ENCODE measurements at places on chromosomes 16 and 17.

DNA sequence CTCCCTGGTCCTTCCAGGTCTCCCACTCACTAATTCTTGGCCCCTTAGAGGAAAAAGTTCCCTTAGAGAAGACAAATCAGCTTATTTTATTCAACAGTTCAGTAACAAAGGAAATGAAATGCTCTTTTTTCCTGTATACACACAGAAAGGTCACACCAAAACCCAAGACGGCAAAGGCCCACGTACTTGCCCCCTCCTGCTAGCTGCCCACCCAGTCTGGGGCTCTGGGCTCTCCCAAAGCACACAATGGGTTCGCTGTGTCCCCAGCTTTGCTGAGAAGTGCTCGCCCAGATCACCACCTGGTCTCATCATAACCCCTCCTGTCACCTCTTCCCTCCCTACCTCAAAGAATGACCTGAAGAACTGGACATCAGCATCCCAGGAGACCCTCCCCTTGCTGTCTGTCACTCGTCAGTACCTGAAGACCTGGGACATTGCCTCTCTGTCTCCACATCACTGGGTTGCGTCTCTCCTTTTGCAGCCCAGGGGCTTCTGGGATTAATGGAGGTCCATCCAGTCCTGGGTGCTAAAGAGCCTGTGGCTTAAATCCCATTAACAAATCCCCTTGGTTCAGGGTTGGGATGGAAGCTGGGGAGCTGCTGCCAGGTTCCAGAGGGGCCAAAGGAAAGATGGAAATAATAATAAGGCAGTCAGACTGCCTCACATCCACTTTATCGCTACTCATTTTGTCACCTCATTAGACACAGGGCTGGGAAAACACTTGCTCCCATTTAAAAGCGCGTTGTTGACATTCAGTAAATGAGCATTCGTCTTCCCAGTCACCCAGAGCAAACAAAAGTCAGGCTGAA is 3.3 kb downstream of the SLC6A4 start:
- DNase-seq = no peak

DNA sequence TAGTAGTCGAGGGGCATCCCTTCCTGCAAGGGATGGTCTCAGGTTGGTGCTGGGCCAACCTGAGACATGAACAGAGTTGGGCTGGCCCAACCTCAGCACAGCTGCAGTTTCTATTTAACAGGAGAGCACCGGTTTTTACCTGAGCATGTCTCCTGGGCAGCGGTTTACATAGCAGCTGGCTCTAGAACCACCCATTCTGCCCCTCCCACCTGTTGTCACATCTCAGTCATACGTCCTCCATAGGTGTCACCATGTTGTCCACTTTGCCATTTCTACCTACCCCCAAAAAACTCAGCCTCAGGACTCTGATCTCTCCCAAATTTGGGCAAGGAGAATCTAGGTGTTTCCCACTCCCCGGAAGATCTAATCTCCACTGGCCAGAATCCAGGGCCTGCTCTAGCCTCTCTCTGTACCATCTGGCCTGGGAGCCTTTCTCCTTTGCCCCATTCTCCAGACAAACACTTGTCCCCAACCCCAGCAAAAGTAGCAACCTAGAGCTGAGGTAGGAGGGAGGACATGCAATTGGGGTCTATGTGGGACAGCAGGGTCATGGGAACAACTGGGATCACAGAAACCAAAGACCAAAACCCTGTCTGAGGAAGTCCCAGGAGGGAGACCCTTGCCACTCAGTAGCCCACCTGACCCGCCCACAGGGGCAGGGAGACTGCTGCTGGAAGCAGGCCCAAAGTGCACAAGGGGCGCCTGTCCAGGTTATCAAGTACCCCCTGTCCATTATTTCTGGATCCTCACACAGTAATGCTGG is 19.1 kb downstream of the ETV4 start:
- DNase-seq = no peak

- DNase-seq = no peak
Measured at GRCh38 chr16:84765616-84766580, 53.9 kb upstream of the CRISPLD2 start.

GRCh38 chr16:87350681-87351319 is 32.8 kb downstream of the FBXO31 start:
- no peak for DNase-seq

DNA sequence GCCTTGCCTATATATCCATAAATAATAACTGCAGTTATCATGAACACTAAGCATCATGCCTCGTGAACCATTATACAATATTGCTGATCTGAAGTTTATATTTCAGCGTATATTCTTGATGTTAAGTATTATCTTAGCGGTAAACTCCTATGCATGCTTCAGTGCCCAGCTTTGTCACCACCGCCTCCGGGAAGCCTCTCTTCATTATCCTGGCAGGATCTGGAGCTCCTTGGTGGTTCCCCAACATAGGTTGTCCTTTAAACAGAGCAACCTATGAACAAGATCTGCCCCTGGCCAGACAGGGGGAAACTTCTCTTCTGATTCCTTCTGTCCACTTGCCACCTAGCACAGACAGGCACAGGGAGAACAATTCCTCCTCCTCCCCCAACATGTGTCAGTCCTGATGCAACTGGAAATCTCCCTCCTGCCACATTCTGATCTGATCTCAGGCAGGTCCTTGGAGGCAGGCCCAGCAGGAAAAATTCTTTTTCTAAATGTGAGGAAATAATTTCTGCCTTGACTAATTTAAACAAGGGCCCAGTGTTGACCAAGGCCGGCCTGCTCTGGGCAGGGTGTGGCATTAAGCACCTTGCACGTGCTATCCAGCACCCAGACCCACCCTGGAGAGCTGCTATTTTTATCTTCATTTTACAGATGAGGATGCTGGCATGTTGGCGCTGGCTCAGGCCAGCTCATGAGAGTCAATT is 22.4 kb downstream of the SPNS2 start:
- DNase-seq = no peak

- DNase-seq = no peak
Measured at GRCh38 chr16:59645194-59645593, 911.1 kb upstream of the GOT2 start.

- no peak for DNase-seq
Measured at GRCh38 chr16:80985611-80986010, 21.1 kb downstream of the CMC2 start.

DNA sequence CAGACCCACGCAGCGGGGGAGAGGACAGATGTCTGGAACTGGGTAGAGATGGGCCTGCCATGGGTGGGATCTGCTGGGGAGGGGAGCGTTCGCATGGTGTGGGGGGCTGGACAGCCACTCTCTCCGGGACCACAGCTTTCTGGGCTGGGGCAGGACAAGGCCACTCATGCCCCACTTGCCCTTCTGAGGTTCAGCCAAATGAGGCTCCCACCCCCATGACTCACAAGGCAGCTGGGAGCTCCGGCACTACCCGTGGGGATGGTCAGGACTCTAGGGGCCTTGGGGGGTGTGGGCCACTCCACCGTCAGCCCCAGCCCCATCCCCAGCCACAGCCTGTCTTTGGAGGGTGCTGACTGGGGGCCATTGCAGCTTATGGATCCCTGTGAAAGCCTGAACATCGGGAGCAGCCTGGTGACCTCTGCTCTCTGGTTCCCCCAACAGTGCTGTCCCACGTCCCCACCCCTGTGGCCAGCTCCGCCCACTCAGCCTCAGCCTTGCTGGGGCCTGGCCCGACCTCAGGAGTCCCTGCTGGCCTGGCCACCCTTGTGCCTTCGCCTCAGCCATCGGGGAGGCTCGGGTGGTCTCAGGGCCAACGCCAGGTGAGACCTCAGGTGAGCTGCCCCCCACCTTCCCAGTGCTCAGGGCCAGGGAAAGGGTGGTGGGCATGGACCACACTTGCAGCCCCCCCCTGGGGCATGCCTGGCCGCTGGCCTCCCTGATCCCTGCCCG is 4.7 kb upstream of the CDH15 start:
- DNase-seq = no peak

DNA sequence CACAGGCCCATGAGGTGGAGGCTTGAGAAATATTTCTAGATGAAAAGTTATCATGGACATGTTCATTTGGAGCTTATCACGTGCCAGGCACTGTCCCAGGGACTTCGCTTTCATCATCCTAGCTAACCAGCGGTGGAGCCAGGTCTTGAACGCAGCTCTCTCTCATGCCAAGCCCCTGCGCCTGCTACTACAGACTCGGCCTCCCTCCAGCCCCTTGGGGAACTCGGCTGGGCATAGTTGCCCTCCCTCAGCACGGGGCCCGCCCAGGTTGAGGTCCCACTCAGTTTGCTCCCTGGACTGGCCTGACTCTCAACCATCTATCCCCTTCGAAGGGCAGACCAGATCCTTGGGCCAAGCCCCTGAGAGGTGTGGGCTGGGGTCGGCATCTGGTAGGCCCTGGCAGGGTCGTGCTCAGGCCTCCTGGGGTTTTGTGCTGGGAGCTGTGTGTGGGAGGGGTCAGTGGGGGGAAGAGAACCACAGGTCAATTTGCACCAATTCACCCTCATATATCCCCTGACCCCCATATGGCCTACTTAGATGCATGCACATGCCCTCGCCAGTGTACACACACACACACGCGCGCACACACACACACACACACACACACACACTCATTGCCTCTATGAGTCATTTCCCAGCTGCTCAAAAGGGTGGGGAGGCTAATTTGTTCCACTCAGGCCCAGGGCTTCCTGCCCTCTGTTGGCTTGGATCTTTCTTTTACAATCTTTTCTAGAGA is 12.1 kb upstream of the SCN4A start:
- DNase-seq = peak; percentile 31

GRCh38 chr17:72924196-72924595 is 168.3 kb downstream of the SLC39A11 start:
- DNase-seq = no peak

- no peak for DNase-seq
Measured at GRCh38 chr16:48576927-48577326, 33.1 kb downstream of the N4BP1 start.

DNA sequence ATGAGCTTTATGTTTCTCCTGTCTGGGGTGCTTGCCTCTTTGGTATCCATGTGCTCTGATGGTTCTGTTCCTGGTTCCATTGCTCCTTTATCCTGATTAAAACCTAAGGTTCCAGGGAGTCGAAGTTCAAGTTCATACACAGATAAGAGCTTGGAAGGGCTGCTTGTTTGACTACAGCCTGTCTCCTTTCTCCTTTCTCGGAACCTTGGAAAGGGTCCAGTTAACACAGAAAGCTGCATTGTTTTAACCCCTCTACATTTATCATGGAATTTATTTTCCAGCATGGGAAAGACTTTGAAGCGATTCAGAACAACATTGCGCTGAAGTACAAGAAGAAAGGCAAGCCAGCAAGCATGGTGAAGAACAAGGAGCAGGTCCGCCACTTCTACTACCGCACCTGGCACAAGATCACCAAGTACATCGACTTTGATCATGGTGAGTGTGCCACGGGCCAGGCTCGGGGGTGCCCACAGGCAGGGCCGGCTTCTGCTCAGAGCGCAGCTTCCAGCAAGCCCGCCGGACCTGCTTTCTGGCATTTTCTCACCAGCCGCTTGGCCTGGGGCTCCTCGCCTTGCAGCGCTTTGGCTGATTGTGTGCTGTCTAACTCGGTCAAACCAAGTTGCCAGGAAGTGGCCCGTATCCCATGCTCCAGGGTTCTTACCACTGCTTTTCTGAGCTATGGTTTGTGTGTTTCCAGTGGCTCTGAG is 19.9 kb downstream of the CRAMP1 start:
- DNase-seq = no peak

DNA sequence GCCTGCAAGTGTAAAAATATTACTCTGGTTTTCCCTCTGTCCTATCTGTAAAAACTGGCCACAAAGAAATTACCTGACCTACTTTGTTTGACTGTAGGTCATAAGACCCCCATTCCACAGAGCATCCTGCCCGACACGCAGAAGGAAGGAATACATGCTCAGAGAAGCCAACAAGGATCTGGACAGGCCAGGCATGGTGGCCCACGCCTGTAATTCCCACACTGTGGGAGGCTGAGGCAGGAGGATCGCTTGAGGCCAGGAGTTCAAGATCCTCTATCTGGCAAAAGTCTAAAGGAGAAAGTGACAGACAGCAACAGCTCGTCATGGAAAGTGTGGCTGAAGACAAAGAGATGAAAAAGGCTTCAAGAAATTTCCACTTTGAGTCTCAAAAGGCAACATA is 78.2 kb upstream of the RNU2-1 start:
- no peak for DNase-seq

- no peak for DNase-seq
Measured at GRCh38 chr16:79792664-79793351, 192.3 kb upstream of the MAF start.

DNA sequence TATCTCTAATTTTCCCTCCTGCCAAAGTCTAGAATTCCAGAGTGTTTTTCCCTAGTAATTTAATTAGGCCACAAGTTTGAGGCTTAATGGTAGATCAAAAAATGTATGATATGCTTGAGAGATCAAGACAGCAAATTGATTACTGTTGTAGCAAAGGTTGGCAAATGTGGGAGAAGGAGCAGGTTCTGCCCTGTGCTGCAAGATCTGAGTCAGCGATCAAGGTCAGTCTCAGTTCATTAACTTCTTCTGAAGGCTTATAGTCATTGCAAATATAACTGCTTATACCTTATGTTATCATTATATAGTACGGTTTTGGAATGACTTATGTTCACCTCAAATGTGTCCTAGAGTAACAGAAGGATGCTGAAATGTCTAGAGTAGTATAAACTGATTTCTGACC is 231.1 kb upstream of the TBX2 start:
- no peak for DNase-seq

DNA sequence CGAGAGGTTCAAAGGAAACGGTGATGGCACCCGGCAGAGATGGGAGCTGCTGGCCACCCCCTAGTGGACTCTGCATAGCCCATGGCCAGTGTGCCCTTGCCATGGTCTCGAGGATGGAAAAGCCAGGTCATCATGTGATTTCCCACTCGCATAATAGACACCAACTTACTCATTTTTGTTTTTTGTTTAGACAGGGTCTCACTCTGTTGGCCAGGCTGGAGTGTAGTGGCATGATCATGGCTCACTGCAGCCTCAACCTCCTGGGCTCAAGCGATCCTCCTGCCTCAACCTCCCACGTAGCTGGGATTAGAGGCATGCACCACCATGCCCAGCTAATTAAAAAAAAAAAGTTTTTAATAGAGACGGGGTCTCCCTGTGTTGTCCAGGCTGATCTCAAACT is 27.6 kb downstream of the LDHD start:
- DNase-seq = no peak

DNA sequence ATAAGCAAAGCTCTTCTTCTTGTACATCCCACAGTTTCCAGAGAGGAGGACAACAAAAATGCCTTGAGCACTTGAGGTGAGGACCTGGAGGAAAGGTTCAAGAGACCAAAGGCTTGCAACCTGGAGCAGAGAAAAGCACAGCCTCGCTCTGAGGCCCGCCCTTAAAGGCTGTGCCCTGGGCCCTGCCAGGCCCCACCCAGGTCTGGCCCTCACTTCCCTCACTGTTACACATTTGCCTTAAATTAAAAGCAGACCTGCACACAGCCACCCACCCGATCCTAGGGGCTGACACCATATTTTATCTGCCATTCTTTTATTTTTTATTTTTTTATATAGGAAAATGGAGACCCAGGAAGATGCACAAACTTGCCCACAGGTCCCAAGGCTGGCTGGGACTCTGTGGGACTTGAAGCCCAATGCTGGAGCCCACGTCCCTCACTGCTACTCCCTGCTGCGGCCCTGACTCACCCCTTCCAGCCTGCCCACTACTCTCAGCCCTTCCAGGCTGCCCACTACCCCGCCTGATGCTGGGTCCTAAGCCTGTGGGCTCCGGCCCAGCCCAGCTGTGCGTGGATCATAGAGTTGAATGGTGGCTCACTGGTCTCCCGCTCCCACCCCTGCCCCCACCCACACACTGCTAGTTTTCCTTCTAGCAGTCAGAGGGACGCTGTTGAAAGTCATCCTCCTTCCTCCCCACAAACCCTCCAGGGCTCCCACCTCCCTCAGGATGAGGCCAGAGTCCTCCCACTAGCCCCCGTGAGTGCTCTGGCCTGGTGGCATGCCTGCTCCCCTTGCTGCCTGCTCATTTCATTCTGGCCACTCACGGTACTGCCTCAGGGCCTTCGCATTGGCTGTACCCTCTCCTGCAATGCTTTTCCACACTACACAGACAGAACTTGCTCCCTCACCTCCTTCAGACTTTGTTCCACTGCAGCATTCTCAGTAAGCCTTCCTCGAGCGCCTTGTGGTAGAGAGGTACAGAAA is 77.6 kb upstream of the MED9 start:
- DNase-seq = no peak
